ENCODE measurements at places on chromosomes 5 and 9.

- DNase-seq = no peak
These were observed 11.9 kb downstream of the GLIPR2 start for GRCh38 chr9:36148311-36149051.

DNA sequence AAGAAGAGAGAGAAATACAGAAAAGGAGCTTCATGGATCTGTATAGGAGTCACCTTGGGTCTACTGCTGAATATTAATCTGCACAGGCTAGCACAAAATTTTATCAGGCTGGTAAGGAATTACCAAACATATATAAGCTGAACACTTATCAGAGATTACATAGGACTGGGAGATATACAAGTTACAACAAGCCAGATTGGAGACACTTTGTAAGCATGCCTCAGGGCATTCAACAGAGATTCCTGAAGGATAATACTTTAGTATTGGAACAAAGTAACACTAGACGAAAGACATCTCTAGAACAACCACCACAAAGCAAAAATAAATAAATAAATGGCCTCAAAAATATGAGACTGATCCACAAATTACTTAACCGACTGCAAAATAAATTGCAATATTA lies 197.8 kb downstream of the ANXA1 start:
- no peak for DNase-seq

GRCh38 chr5:176934309-176934930 lies 35.3 kb upstream of the HK3 start:
- DNase-seq = no peak

GRCh38 chr5:82894716-82895115 lies 182.5 kb downstream of the TMEM167A start:
- no peak for DNase-seq

DNA sequence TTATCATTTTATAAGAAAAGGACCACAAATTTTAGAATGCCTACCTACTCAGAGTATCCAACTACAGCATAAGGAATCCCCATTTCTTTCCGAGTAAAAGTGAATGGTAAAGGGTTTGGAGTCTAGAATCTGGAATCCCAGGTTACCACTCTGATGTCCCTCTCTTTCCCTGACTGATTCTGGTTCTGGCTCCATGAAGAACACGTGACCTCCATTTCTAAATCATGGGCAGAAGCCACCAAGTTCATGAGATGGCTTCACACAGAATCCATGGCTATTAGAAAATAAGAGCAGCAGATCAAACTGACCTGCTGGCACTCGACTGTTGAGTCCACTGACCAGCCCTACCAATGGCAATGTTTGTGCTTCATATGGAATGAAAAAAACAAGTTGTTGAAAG lies 40.7 kb downstream of the PFDN1 start:
- DNase-seq = no peak

- no peak for DNase-seq
These were observed 77.7 kb downstream of the TMEM174 start for GRCh38 chr5:73250645-73251044.

DNA sequence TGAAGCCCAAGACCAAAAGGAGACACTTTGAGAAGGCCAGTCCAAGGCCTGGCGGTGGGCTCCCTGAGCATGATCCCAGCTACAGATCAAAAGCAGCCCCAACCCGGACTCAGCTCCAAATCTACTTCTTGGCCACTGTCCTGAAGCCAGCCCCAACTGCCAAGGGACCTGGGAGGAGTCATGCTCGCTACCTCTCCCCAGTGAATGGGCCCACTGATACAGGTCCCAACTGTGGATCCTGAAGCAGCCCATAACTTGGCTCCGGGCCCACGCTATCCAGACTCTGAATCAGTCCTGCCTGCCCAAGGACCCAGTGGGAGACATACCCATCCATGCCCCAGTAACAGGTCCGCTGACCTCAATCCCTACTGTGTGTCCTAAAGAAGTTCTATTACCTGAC lies 1545.3 kb upstream of the C9orf72 start:
- no peak for DNase-seq

DNA sequence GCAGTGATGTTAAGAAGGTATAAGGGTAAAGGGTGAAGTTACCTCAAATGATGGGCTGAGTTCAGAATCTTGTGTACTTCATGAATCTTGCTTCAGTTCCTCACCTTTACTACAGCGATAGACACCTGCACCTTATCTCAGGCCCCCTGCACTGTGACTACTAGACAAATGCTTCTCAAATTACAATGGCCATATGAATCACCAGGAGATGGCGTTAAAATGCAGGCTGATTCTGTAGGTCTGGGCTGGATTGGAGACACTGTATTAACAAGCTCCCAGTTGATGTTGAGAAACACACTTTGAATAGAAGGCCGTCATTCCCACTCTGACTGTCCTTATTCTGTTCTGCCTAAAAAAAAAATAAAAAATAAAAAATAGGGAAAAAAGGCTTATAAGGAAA lies 29.8 kb downstream of the TARS1 start:
- no peak for DNase-seq

- DNase-seq = no peak
These were observed 313.0 kb upstream of the CDH6 start for GRCh38 chr5:30880514-30880913.

DNA sequence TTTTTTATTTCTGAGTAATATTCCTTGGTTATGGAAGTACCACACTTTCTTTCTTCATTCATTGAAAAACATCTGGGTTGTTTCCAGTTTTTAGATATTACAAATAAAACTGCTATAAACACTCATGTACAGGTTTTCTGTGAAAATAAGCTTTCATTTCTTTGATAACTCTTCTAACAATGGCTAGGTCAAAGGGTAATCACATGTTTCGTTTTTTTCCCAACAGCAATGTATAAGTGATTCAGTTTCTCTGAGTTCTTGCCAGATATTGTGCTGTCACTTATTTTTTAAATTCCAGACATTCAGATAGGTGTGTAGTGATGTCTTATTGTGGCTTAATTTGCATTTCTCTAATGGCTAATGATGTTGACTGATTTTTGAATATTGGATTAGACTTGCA lies 16.7 kb upstream of the TNPO1 start:
- DNase-seq = no peak

- DNase-seq = no peak
These were observed 72.4 kb downstream of the NEK6 start for GRCh38 chr9:124330011-124330697.

- DNase-seq = no peak
These were observed 1.5 kb upstream of the PRDM12 start for GRCh38 chr9:130662970-130663257.

GRCh38 chr5:473551-474192 lies 30.7 kb downstream of the EXOC3 start:
- DNase-seq = peak; percentile 33

- no peak for DNase-seq
These were observed 168.0 kb upstream of the POU5F2 start for GRCh38 chr5:93909356-93909755.

- DNase-seq = no peak
These were observed 380.6 kb downstream of the TLE4 start for GRCh38 chr9:79952401-79952800.

- DNase-seq = no peak
These were observed at the start of gene GFRA3 for GRCh38 chr5:138274189-138274853. TSS of gene GFRA3 (minus strand) at chr5:138274621. CDS start at chr5:138274424, 197 bp downstream.

GRCh38 chr9:105957830-105958229 lies 263.5 kb downstream of the TMEM38B start:
- no peak for DNase-seq

DNA sequence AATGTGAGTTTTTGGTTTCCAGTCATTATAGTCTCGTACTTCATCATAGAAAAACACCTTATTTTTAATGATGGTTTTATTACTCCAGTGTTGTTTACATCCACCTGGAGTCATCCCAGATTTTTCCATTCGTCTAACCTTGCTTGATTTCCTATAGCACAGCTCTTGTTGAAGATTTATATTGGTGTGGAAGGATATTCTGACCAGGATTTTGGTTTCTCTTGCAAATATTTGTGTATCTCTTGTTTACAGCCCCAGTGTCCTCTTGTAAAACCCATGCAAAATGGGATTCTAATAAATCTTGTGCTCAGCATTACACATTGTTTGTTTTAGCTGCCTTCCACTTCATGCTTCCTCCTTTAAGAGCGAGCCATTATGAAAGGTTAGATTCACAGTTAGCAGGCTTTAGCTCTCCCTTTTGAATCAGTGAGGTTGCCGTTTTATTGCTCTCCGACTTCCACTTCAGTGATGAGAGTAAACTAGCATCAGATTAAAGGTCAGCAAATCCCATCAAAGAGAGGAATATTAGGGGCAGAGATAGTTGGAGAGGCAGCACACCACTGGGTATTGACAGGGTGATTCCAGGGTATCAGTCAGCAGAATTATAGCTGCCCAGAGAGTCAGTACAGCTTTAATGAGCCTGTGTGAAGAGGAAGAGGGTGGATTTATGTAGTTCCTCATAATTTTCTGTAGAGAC lies 157.1 kb downstream of the PBX3 start:
- peak; percentile 48 for DNase-seq
